HT-29 (cell line): ENCODE measurements at places on chromosomes 16 and 17. TPM values are rescaled to one million over a fixed set of nuclear protein-coding genes. Genes with fewer than 3 reads are reported as not detected.

DNA sequence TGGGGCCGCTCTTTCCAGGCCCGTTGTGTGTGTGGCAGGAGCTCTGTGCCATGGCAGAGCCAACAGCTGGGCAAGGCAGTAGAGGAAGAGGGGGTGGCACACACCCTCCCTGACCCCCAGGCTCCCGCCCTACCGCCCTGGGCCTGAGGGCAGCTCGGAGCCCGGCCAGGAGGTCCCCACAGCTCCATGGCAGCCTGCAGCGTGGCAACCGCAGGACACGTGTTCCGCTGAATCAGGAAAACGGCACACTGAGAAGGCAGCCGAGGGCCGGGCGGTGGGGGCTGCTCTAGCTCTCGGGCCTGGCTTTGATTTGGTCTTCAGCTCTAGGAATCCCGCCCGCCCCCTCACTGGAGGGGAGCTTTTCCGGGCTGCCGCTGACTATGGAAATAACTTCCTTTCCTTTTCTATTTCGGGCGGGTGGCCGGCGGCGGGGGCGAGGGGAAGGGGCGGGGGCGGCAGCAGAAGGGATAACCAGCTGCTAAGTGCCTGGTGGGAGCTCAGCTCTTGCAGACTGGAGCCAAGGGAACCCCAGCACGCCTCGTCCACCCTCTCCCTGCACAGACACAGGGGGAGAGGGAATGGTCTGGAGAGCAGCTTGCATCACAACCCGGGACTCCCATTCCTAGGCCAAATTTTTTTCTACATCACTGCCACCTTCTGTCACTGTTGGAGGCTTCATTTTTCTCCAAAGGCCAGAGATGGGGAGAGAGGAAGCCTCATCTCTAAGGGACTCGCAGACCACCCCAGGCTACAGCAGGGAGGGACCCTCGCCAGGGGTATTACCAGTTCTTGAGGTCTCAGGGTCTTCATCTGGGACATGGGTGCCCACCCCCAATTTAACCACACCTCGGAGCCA is 24.8 kb upstream of the MRPS23 start:
- DNase-seq = no peak

GRCh38 chr16:84834403-84834772 is 14.6 kb downstream of the CRISPLD2 start:
- no peak for DNase-seq

DNA sequence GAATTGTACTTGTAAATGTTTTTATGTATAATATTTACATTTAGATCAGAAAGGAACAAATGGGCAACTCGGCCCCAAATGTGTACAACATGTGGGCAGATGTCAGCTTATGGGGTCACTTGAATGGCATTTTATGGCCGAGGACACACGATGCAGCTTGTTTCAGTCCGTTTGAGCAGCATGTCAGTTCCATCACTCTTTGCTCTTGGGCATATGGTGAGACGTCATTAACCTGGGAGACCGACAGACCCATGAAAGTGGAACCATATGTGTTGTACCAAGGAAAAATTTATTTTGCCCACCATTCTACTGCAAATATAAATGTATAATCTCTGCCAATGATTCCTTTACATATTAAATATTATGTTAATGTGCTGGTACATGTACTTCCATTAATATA is 561.9 kb upstream of the SOX9 start:
- no peak for DNase-seq

DNA sequence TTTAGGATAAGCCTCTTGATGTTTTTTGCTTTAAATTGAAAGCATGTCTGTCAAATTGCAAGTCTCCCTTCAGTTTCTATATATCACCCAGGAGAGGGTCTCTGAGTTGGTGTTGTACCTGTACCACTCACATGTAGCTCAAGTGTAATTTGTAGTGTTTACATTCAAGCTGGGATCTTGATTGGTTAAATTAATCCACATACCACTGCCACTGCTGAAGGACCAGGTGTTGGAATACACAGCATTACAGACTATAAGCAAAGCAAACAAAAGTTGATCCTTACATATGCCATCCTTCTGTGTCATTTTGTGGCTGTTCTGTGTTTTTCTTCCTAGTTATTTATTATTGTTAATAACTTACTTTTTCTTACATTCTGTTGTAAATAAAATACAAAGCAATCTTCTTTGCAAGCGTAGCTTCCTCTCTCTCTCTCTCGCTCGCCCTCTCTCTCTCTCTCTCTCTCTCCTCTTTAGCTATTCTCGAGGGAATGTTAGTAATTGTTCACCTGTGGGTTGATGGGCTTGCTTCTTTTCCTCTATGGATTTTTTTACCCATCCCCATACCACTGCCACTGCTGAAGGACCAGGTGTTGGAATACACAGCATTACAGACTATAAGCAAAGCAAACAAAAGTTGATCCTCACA is 20.8 kb upstream of the NOL11 start:
- DNase-seq = no peak

- DNase-seq = no peak
Measured at GRCh38 chr17:77061669-77062068, 79.1 kb upstream of the SEC14L1 start.

DNA sequence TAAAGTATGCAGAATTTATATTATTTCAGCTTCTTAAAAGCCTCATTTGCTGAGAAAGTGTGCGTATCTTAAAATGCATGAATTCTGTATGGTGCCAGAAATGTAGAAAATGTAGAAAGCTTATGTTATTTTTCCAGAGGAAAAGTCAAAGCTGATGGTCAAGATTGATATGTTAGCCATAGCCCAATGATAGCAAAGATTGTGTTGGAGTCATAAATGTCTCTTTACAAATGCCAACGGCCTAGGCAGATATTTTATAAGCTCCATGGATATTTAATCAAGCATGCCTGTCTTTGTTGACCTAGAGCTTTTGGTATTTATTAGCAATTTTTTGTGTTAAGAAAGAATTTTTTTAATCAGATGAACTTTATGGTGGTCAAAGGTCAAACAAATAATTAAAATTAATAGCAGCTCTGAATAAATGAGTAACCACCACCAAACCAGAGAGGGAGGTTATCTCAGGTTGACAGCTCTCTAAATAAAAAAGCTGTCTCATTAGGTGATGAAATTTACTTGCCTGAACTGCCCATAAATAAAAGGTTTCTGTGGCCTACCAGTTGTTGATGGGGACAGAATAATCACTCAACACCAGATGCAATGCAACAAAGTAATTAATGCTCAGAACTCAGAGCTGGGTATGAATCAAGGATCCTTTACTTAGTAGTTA is 28.5 kb downstream of the CLEC3A start:
- peak; percentile 79 for DNase-seq

- no peak for DNase-seq
Measured at GRCh38 chr17:31595666-31596381, 204.3 kb downstream of the RAB11FIP4 start.

GRCh38 chr17:75088465-75089417 is 987 bp downstream of the SLC16A5 start:
- peak; percentile 73 for DNase-seq

DNA sequence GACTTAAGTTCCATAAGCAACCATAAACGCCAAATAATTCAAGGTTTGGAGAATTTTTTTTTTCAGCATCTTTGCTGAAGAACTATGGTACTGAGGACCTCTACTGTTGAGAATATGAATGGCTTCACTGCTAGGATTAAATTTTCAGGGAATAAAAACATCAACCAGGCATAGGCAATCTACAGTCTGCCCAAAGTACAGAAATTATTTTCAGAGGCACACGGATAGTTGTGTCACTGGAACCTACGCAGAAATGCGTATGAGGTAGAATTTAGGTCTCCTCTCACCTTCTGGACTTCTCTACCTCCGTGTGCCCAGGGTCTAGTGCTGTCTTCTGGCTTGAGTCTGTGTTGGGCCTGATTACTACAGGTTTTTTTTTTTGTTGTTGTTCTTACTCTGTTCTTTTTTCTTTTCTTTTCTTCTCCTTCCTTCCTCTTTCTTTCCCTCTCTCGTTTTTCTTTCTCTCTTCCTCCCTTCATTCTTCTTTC is 39.7 kb downstream of the NACA2 start:
- peak; percentile 71 for DNase-seq

DNA sequence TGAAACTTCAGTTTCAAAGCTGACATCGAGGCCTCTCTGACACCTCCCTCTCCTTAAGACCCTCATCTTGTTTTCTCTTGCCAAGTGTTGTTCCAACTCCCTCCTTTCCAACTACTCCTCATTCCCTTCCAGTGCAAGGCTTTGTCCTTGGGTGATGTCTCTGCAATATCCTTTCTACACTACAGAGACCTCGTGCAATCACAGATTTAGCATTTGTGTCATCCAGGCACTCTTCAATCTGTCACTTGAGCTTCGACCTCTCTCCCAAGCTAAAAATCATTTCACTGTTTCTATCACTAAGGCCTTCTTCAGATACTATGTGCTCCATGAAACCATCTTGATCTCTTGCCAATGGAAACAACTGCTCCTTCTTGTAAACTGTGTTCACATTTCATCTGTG is 31.6 kb downstream of the TEKT3 start:
- DNase-seq = no peak

GRCh38 chr16:66207139-66207882 is 159.2 kb upstream of the CDH5 start:
- no peak for DNase-seq

DNA sequence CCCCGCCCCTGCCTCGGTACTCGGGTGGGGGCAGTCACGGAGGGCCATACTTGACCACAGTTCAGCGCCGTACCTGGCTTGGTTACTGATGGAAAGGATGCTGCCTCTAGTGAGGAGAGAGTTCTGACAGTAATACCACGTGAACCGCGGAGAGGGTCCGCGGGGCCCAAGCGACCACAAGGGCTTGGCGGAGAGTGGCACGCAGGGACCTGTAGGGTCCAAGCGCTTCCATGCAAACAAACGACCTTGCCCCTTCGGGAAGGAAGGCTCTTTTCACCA is 9.2 kb downstream of the KDM6B start:
- DNase-seq = no peak

- DNase-seq = no peak
Measured at GRCh38 chr17:2190014-2190413, 113.6 kb downstream of the SMG6 start.

DNA sequence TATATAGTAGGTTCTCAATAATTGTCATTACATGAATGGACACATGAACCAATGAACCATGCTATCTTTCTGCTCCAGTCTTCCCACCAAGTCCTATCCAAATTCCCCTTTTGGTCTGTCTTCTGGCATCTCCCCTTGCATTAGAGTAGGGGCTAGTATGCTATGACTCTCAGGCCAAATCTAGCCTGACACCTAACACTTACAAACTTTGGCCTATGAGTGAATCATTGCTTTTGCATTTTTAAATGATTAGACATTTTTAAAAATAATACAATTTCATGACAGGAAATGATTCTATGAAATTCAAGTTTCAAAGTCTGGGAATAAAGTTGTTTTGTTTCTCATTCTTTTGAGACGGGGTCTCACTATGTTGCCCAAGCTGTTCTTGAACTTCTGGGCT is 102.5 kb upstream of the MAF start:
- DNase-seq = no peak

DNA sequence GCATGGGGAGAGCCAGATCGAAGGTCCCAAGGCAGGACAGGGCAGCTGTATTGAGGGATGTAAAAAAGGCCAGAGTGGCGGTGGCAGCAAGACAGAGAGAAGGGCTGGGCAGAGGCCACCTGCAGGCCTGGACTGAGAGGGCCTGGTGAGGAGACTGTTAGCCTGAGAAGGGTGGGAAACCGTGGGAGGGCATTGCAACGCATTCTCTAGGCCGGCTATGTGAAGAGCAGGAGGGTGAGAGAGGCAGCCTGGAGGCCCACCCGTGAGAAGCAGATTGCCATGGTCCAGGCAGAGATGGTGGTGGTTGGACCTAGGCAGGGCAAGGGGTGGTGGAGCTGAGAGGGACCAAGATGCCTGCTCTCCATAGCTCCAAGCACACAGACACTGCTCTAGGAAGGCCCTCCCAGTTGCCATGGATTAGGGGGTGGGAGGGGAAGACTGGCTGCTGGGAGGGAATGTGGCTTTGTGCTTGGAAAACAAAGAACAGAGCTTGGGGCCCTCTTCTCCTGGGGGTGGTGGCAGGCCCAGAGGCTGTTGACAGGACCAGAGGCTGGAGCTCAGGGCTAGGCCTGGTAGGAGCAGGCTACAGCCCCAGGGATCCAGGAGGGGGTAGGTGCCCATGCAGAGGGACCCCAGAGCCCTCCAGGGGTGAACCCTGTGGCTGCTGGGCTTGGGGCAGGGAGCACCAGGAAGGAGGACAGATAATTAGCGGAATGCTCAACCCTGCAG is 12.4 kb upstream of the TCAP start:
- peak; percentile 46 for DNase-seq

- DNase-seq = peak; percentile 67
Measured at GRCh38 chr17:59839651-59840328, 53.0 kb downstream of the TUBD1 start.

GRCh38 chr17:13353590-13353989 is 248.1 kb downstream of the HS3ST3A1 start:
- DNase-seq = no peak

DNA sequence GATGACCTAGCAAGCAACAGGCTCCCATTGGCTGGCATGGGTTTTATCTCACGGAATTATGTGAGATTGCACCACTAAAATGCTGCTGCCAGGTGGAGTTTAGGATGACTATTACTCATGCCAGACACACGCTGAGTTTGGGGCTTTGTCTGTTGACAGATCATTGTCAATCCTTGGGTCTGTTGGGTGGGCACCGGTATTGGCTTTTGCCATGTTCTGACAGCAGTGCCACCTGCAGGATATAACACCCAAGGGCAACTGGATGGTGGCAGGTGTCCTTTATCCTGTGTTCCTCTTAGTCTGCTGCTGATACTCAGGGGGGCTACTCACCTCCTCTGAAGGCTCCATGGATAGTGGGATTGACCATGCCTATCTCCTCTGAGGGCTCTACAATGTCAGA is 221.6 kb upstream of the DYNLRB2 start:
- DNase-seq = peak; percentile 16

DNA sequence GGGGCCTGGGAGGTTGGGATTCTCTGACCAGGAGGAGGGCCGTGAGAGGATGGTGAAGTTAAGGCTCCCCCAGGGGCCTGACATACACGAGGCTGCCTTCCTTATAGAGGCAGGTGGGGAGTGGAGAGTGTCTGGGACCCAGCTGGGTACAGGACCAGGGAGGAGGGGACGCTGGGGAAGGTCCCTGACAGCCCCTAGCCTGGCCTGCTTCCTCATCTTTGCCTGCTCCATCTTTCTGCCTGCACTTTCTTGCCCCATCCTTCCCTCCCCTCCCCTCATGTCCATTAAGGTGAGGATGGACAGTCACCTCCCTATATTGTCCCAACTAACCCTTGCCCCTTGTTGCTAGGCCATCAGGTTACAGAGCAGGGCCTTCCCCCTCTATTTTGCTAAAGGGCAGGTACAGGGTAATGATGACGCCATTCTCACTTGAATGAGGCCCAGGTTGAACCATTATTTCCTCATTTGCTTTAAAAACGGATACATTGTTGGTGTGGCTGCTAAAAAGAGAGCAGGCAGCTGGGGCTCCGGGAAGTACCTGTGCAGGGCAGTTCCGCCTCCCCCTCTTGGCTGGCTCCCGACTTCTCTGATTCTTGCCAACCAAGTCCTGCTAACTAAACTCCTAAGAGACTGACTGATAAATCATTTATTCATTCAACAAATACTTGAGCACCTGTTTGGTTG is 1.3 kb downstream of the C17orf99 start:
- no peak for DNase-seq

Gene DNAI2
- not detected in 2 replicates for total RNA-seq

Gene RAB40B
- 37.9 and 38.9 TPM in 2 replicates for total RNA-seq

Gene ZFPM1
- 9.2 and 15.3 TPM in 2 replicates for total RNA-seq
